ENCODE measurements at places on chromosomes 16 and 17.

- DNase-seq, result no peak
Measured at GRCh38 chr17:50180620-50181019, 14.8 kb downstream of the SGCA start.

DNA sequence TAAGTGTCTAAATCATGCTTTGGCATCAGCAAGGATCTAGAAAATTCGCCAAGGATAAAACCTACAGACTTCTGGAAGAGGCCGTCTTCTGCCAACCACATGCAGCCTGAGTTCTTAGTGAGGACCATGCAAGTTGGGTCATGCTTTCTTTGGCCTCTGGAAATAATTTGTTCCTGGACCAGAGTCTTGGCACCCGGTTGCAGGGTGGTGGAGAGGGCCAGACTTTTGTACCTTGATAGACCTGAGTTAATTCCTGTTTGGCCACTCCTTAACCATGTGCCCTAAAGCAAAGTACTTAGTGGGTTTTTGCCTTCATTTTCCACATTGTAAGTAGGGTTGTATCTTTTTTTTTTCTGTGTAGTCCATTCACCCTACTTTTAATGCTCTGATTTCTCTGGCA is 283.4 kb upstream of the IRX5 start:
- no peak for DNase-seq

GRCh38 chr16:65991149-65991701 is 375.3 kb upstream of the CDH5 start:
- no peak for DNase-seq

DNA sequence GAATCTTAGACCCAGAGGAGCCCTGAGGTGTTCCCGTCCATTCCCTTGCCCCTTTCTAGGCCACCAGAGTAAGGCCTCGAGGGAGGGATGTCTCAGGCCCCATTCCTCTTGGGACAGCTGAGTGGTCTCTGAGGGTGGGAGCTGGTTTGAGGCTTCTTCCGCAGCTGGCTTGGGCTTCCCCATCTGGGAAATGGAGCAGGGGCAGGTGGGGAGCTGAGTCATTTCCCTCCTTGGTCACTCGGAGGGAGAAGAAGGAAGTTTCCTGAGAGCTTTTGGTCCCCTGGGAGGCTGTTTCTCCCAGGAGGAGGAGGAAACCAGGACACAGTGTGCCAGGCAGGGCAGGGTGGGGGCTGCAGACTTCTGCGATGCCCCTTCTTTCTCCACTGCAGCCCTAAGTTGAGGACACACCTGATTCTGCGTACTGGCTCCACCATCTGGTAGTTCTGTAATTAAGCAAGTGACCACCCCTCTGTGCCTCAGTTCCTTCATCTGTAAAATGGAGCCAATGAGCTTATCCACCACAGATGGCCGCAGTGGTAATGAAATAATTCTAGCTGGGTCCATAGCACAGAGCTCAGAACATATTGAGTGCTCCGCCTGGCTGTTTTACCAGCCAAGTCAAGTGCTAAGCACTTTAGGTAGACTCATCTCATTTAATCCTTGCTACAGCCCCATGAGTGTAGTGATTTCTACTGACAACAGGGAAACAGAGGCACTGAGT is 1.6 kb upstream of the KCNJ12 start:
- no peak for DNase-seq

DNA sequence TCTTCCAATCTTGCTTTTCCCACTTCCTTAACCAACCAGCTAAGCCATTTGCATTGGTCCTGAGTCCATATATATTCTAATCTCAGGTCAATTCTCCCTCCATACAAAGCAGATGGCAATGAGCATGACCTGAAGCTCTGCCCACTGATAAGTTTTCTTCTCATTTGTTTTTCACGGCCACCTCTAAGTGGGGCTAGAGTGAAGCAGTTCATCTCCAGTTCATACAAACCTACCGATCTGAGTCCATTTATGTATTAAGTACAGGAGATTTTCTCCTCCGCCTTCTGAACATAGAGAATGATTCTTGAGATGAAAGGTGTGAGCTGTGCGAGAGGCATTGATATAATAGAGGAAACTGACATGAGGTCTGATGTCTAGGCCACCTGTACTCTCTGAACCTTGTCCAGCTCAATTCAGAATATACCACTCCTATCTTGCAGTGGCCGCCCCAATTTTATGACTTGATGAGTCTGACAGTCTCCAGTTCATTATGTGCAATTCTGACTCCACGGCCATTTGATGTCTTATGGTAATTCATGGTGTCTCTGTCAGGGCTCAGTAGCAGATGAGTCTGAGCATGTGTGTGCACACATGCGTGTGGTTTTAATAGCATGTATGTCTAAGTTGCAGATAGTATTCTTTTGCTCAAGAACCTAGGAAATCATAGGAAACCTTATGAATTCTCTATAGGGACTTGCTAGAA is 329.8 kb downstream of the PMP22 start:
- DNase-seq, result no peak

- no peak for DNase-seq
Measured at GRCh38 chr17:66461343-66461995, 159.1 kb downstream of the PRKCA start.

- no peak for DNase-seq
Measured at GRCh38 chr17:49132317-49132698, 261 bp upstream of the B4GALNT2 start.

DNA sequence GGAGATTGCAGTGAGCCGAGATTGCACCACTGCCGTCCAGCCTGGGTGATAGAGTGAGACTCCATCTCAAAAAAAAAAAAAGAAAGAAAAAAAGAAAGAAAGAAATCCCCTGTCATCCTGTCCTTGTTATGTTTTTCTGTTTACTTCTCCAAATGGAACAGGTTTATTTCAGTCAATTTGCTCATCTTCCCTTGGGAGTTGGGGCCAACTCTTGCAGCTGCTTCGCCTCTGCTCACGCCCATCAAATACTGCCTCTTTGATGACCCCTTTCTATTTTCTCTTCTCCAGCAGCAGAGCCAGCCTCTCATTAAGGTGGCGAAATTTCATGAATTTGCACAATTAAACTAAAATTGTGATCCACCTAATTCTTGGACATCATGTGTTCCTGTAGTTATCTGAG is 173.4 kb downstream of the ZNF18 start:
- no peak for DNase-seq

DNA sequence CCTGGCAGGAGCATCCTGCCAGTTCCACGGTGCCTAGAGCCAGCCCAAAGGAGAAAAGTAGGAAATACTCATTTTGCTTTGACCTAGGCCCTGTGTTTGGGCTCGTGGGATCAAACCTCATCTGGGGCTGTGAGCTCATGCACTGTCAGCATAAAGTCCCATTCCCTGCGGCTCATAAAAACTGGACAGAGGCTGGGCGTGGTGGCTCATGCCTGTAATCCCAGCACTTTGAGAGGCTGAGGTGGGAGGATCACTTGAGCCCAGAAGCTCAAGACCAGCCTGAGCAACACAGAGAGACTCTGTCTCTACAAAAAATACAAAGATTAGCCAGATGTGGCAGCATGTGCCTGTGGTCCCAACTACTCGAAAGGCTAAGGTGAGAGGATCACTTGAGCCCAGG is 17.9 kb downstream of the ATP6V0D1 start:
- DNase-seq, result no peak

- no peak for DNase-seq
Measured at GRCh38 chr17:2181206-2181896, 122.2 kb downstream of the SMG6 start.

DNA sequence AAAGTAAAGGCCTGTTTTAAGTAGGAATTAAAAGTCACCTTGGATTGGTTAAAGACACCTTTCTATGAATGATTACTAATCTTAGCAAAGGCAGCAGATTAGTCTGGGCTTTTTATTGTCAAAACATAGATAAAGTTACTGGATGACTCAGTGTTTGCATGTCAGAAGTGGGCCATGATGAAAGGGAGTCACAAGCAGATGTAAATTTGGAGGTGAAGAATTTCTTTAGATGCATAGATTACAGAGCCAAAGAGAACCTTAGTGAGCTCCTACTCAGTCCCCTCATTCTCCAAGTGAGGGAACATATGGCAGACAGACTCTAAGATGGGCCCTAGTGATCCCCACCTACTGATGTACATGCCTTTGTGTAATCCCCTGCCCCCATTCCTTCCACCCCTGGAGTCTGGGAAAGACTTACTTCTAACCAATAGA is 124.5 kb downstream of the HS3ST3A1 start:
- DNase-seq, result no peak

GRCh38 chr17:70100983-70101382 is 26.0 kb downstream of the KCNJ16 start:
- no peak for DNase-seq

- DNase-seq, result no peak
Measured at GRCh38 chr17:17420082-17420481, 56.7 kb upstream of the MED9 start.

GRCh38 chr17:73197161-73197560 is 4.3 kb downstream of the COG1 start:
- DNase-seq, result no peak

DNA sequence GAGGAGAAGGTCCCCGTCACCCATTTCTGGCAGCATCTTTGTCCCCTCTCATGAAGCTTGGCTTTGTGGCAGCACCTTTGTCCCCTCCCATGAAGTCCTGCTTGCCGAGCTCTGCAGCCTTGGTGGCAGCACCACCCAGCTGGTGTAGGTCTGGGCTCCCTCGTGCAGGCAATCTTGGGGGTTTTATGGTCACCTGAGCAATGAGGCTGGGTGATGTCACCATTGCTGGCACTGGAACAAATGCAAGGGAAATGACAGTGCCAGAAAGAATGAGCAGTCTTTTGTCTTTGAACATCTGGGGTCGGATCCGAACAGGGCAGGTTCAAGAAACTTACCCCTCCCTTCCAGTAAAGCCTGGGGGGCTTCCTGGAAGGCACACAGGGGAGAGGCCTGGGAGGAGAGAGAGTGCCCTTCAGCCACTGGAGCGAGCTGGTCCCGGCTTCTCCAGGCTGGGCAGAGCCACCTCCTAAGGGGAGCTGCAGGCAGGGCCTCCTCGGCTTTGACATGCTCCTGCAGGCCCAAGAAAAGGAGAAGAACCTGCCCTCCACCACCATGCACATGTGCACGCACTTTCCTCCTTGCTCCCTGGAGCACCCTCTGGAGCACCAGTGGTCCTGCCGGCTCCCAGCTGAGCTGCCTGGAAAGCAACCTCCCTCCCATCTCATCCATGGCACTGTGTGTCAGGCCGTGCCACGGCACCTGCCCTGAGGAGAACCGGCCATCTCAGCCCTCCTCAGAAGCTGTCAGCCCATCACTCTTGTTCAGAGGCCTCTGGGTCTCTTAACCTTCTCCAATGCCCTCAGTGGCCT is 16.0 kb downstream of the BTBD17 start:
- DNase-seq, result no peak

- no peak for DNase-seq
Measured at GRCh38 chr17:72465191-72466024, 344.6 kb downstream of the SOX9 start.

DNA sequence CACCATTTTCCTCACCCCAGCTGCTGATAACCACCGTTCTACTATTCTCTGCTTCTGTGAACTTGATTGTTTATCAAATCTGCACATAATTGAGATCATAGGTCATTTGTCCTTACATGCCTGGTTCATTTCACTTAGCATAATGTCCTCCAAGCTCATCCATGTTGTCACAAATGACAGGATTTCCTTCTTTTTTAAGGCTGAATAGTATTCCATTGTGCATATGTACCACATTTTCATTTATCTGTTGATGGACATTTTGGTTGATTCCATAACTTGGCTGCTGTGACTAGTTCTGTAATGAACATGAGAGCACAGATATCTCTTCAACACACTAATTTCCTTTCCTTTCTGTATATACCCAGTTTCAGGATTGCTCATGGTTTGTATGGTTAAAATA is 225.3 kb upstream of the TBX2 start:
- DNase-seq, result no peak

DNA sequence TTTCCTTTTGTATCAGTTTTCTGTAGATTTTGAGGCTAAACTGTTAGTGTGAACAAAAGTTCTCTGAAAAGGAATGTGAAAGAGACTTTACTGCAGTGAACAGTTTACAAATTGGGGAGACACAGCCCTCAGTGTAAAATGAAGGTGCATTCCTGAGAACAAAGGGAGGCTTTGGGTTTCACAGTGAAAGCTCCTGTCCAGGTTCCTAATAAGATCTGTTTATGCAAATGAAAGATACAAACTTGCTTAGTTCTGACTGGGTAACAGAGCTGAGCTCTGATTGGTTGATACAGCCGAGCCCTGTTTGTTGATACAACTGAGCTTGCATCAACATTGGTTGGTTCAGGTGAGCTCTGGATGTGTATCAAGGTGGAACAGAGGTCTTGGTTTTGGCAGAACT is 8.3 kb upstream of the CDRT15 start:
- no peak for DNase-seq

GRCh38 chr16:14462811-14463210 is 167.2 kb downstream of the PARN start:
- DNase-seq, result no peak

GRCh38 chr17:69760562-69760961 is 314.5 kb upstream of the KCNJ16 start:
- no peak for DNase-seq

GRCh38 chr17:81934850-81935708 is 2.0 kb downstream of the PYCR1 start:
- no peak for DNase-seq

- no peak for DNase-seq
Measured at GRCh38 chr16:88834670-88835069, 22.1 kb downstream of the GALNS start.

GRCh38 chr16:70588565-70588964 is 57.8 kb upstream of the IL34 start:
- no peak for DNase-seq

- no peak for DNase-seq
Measured at GRCh38 chr16:74487634-74488495, 66.6 kb upstream of the CLEC18B start.

GRCh38 chr17:7797976-7798375 is 36.0 kb upstream of the KDM6B start:
- DNase-seq, result no peak

- peak; percentile 75 for DNase-seq
Measured at GRCh38 chr17:80891397-80892018, 100.1 kb upstream of the CHMP6 start.

DNA sequence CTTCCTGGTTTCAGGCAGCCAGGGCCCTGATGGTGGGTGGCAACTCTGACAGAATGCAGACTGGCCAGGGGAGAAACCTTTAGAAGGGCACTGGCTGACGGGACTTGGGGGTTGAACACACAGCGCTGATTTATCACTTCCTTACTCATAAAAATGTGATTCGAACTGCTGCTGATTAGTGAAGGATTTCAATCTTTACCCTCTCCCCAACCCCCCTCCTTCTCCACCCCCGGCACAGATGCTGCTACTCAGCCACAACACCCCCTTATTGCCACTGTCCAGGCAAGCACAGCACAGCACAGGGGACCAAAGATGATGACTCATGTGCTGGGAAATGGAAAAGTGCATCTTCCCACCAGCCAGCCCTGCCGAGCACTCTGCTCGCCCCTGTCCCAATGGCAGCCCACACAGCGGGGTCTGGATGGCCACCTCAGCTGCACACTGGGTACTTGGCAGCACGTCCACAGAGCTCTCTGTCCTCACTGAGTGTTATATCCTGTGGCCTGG is 70.1 kb downstream of the SMG6 start:
- no peak for DNase-seq

GRCh38 chr17:79036596-79036995 is 12.6 kb downstream of the C1QTNF1 start:
- no peak for DNase-seq

All from common myeloid progenitor, CD34-positive (primary cell).